ENCODE measurements at places on chromosomes 2 and 18.

GRCh38 chr2:239431536-239431935, 30.7 kb upstream of the HDAC4 start:
- no peak for DNase-seq

GRCh38 chr2:210072493-210072892, 70.1 kb downstream of the RPE start:
- DNase-seq, result no peak

DNA sequence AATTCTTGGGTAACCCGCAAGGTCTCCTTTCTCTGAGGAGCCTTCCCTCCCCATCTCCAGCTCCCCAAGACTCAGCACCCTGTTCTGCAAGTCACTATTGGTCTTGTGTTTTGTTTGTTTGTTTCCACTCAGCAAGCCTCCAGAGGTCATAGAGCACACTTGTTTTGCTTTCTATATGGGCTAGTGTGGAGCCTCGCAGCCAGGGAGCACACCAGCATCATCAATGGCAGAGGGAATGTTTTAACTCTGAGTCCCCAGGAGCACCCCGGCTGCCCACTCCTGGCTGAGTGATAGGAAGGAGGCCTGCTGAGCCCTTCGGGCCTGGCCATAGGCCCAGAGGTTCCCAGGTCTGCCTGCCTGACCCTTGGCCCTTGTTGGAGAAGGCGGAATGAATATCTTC, 36.6 kb downstream of the GLI2 start:
- DNase-seq, result no peak

DNA sequence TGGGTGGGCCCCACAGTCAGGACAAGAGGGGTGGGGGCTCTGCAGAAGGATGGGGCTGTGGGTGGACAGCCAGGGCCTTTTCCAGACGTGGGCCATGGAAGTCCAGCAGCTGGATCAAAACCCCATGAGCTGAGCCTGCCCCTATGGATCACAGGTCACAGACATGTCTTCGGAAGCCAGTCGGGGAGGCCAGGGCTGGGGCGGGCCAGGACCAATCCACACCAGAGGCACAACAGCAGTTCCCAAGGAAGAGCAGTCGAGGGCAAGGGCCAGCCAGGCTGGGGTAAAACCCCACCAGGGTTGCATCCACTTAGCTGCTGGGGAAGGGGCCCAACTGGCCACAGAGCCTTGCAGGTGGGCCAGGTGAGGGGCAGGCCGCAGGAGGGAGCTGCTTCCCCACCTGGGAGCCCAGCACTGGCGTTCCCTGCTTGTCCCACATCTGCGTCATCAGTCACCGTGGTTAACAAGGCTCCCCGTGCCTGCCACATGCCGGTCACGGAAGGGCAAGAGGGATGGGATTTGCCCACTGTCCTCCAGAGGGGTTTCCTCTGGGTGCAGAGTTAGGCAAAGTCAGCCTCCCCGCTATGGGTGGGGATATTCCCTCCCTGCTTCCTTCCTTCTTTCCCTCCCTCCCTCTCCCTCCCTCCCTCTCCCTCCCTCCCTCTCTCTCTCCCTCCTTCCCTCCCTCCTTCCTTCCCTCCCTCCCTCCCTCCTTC, 46.4 kb upstream of the ODC1 start:
- DNase-seq, result no peak

DNA sequence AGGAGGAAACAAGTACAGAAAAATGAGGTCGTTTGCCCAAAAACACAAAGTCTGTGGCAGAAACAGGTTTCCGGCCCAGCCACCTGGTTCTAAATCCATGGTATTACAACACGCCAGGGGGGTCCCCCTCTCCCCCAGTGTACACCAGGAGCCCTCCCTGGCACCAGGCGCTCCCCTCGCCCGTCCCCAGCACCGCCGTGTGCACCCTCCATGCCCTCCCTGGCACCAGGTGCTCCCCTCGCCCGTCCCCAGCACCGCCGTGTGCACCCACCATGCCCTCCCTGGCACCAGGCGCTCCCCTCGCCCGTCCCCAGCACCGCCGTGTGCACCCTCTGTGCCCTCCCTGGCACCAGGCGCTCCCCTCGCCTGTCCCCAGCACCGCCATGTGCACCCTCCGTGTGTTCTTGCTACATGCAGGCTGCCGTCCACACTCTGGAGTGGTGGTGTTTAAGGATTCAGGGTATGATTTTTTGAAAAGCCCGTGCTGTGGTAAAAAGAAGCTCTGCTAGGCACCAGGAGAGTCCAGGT, 59.8 kb upstream of the NFATC1 start:
- DNase-seq, result no peak

DNA sequence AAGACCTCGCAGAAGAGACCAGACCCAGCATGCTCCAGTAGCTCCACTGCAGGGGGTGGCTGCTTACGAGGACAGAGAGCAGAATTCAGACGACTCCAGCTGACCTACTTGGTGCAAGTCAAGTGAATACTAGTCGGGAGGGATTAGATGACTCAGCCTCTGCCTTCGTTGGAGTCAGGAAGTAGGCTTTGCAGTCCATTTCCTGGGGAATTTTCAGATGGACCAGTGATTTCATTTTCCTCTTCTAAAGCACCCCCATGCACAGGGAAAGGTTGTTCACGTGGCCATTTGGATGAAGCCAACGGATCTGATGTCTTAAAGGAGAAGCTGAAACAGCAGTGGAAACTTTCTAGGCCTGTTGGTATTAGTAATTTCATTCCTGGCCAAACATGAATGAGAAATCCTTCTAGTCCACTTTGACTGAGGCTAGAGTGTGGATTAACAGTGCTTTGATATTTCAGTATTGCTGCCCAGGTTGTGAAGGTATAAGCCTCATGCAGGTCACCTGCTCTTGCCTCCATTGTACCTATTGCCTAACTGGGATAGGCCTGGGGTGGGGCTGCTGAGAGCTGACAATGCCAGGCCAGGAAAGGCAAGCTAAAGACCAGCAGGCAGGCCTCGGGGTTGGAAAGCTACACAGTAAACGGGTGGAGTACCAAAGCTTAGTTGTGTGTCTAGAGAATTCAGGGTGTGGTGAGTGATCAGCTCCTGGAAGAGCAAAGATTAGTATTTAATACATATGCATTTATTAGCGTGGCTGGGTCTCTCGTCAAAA, 117.6 kb upstream of the FOSL2 start:
- no peak for DNase-seq

GRCh38 chr2:168157926-168158325, 89.5 kb downstream of the STK39 start:
- DNase-seq, result no peak

GRCh38 chr18:29254123-29254522, 1077.2 kb upstream of the CDH2 start:
- no peak for DNase-seq

DNA sequence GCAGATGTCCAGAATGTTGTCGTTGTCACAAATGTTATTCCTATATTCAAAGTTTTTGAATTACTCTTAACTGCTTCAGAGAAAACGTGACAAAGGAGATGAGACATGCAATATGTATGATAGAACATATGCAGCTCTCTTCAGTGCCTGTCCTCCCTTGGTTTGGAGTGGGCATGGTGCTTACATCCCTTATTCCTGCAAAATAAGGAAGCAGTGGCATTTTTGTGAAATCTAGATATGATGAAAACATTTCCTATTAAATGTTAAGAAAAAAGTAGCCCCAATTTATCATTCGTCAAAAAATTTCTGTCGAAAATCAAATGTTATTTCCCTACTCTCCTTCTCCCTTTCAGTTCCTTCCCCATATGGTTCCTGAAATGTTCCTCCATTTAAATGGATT, 457.5 kb upstream of the FANCL start:
- no peak for DNase-seq

DNA sequence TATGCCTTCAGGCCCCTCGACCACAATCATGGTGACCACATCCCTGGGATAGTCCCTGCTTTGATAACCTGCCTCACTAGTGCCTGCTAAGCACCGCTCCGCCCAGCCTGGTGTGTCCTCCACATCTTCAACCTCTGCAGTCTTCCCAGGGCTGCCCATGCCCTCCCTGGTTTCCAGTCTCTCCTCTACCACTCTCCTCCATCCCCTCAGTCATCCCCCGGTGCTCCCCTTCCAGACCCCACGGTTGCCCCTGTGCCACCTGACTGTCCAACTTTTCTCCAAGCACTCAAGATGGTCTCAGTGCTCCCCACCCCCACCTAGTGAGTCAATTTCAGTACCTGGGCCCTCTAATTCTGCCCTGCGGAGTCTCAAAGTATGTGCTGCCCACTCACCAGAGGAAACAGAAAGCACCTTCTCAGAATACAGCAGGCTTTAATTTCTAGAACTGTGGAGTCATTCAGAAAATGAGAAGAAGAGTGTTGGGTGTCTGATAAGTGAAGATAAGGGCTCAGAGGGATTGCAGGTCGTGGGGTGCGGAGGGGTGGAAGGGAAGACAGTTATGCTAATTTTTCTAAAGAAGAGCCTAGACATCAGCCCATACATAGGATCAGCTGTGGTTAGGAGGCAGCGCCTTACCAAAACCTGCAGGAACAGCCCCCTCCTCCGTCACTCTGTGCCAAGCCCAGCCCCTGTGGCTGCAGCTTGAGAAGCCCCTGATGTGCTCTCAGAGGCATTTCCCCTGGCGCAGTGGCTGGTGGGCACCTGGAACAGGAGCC, 53.6 kb upstream of the CAB39 start:
- no peak for DNase-seq

- DNase-seq, result no peak
Measured at GRCh38 chr2:218023636-218024035, 20.8 kb upstream of the TNS1 start.

GRCh38 chr2:51263951-51264350, 232.0 kb upstream of the NRXN1 start:
- no peak for DNase-seq

GRCh38 chr2:88658326-88658725, 31.1 kb upstream of the EIF2AK3 start:
- DNase-seq, result no peak

GRCh38 chr2:204321910-204322751, 223.1 kb upstream of the PARD3B start:
- DNase-seq, result no peak
